ENCODE measurements at places on chromosomes 11 and 22. TPM values are rescaled to one million over a fixed set of nuclear protein-coding genes. Genes with fewer than 3 reads are reported as not detected.

Gene PPFIBP2
- 17.3 TPM for polyA plus RNA-seq

Gene SYNGR1
- polyA plus RNA-seq: 81.9 TPM

Gene SCARF2
- 38.0 TPM for polyA plus RNA-seq

Gene YAP1
- polyA plus RNA-seq: 48.4 TPM

Gene SLC17A6
- polyA plus RNA-seq: not detected

Gene LRRC56
- 3.4 TPM for polyA plus RNA-seq

Gene TEAD1
- polyA plus RNA-seq: 45.9 TPM

Gene TNNI2
- polyA plus RNA-seq: 2.5 TPM

Gene ZC3H12C
- 1.0 TPM for polyA plus RNA-seq

Gene ALKBH8
- 3.5 TPM for polyA plus RNA-seq

Gene PGA3
- polyA plus RNA-seq: not detected

Gene MORC2
- 39.4 TPM for polyA plus RNA-seq

Gene WBP2NL
- not detected for polyA plus RNA-seq

Gene TRIM22
- 0.32 TPM for polyA plus RNA-seq

Gene KIF18A
- 4.9 TPM for polyA plus RNA-seq

Gene UBQLNL
- 2.1 TPM for polyA plus RNA-seq

Gene OR51B2
- polyA plus RNA-seq: not detected

Gene SDHD
- polyA plus RNA-seq: 176 TPM

Gene LMO1
- polyA plus RNA-seq: 3.6 TPM

Gene CD3D
- not detected for polyA plus RNA-seq

Measured in cardiac muscle cell (in vitro differentiated cells and primary cell).